Fibroblast of lung (primary cell): ENCODE measurements at places on chromosomes 1 and 21. TPM values are rescaled to one million over a fixed set of nuclear protein-coding genes. Genes with fewer than 3 reads are reported as not detected.
A peak's percentile ranks its signal among the peaks of the same experiment; 100 is the strongest.

GRCh38 chr1:17867470-17867869 is 112.3 kb downstream of the ACTL8 start:
- no peaks in the 10 kb centered on the region for H3K27me3 ChIP-seq
- peaks cover 10% of the 10 kb centered on the region for H3K4me1 ChIP-seq
- H3K27ac ChIP-seq = no peak overlapping the region
- H3K4me3 ChIP-seq = no peak overlapping the region
- DNase-seq = no peak

DNA sequence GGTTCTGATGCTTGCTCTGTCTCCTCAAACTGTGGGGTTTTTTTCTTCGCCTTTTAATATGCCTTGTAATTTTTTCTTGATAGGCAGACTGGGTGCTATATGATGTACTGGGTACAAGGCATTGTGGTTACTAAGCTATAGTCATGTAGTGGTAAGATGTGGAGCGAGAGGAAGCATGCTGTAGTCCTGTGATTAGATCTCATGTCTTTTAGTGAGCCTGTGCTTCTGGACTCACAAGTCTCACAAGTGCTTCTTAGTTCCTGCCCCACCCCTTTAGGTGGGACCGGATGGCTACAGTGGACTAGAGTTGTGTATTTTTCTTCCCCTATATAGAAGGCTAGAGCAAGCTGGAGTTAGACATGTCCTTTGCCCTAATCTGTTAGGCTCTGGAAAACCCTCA is 178.7 kb downstream of the DNM3 start:
- H3K27ac ChIP-seq = no peak overlapping the region
- H3K4me1 ChIP-seq = no peaks in the 10 kb centered on the region
- no peak for DNase-seq
- no peaks in the 10 kb centered on the region for H3K27me3 ChIP-seq
- no peak overlapping the region for H3K4me3 ChIP-seq

GRCh38 chr1:87265786-87266185 is 62.9 kb upstream of the LMO4 start:
- no peak overlapping the region for H3K27ac ChIP-seq
- H3K4me3 ChIP-seq = no peak overlapping the region
- DNase-seq = no peak
- H3K27me3 ChIP-seq = no peaks in the 10 kb centered on the region
- no peaks in the 10 kb centered on the region for H3K36me3 ChIP-seq
- no peaks in the 10 kb centered on the region for H3K4me1 ChIP-seq

- no peak overlapping the region for H3K27ac ChIP-seq
- no peaks in the 10 kb centered on the region for H3K36me3 ChIP-seq
- H3K4me1 ChIP-seq = no peaks in the 10 kb centered on the region
- DNase-seq = no peak
- no peaks in the 10 kb centered on the region for H3K27me3 ChIP-seq
These were observed 124.5 kb downstream of the IGSF21 start for GRCh38 chr1:18232052-18232451.

DNA sequence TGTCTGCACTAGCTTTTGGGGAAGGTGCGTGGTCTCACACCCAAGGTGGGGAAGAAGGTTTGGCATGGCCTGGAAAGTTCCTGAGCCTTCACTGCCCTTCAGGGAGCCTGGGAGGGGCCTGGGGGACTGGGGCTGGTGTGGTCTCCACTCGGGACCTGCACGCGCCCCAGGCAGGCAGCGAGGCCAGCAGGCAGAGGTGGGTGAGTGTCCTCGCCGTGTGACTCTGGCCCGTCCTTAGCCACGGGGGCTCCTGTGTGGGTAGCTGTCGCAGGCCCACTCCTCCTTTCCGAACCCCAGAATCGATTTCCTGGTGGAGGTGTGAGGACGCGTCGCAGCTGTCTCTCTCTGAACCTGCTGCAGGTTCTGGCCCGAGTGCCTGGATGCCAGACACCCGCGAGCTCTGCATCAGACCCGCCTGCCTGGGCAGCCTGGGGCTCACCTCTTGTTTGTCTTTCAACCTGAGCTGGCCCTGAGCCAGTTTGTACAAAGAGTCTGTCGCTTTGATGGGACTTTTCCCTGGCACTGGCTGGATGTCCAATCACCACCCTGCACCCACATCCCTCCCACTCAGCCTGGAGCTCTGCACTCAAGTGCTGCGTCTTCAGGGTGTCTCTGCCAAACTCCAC is 36.0 kb upstream of the SLC19A1 start:
- no peaks in the 10 kb centered on the region for H3K4me1 ChIP-seq
- no peaks in the 10 kb centered on the region for H3K36me3 ChIP-seq
- no peaks in the 10 kb centered on the region for H3K27me3 ChIP-seq
- H3K4me3 ChIP-seq = no peak overlapping the region
- no peak for DNase-seq
- no peak overlapping the region for H3K27ac ChIP-seq

- peaks cover 8% of the 10 kb centered on the region for H3K4me1 ChIP-seq
- peak overlapping the region; percentile 81 for H3K4me3 ChIP-seq
- H3K36me3 ChIP-seq = peaks cover 7% of the 10 kb centered on the region
- H3K27ac ChIP-seq = peak overlapping the region; percentile 88
- H3K27me3 ChIP-seq = no peaks in the 10 kb centered on the region
These were observed 52.4 kb upstream of the H6PD start for GRCh38 chr1:9181990-9182783.

- no peaks in the 10 kb centered on the region for H3K4me1 ChIP-seq
- H3K27ac ChIP-seq = no peak overlapping the region
These were observed 24.8 kb downstream of the GRIK3 start for GRCh38 chr1:37009521-37009920.

- H3K4me3 ChIP-seq = no peak overlapping the region
- no peaks in the 10 kb centered on the region for H3K27me3 ChIP-seq
- H3K36me3 ChIP-seq = peaks cover 2% of the 10 kb centered on the region
- H3K4me1 ChIP-seq = peaks cover 21% of the 10 kb centered on the region
These were observed 5.8 kb downstream of the SDC3 start for GRCh38 chr1:30902593-30903290.

DNA sequence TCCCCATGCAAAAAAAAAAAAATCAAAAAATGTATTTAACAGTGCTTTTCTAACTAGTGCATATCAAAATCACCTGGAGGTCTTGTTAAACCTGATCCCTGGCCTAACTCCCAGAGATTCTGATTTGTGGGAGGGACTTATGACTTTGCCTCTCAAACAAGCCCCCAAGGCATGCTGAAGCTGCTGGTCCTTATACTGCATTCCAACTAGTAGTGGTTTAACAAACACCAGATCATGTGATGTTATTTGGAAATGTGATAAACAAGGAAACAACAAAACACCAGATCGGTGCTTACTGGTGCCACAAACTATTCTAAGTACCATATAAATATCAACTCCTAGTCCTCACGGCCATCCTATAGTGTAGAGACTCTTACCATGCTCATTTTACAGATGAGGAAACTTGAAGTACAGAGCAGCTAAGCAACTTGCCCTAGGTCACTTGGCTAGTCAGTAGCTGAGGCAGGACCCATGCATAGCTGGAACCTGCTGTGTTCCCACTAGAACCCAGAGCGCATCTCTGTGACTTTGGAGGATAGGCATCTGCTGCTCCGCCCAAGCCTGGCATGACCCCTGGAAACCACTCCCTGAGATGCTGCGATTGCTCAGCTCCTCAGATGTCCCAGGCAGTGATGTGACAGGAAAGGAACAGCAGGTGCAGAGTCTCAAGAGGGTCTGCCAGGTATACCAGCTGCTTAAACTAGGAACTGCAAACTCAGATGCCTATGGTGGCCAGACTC is 38.1 kb downstream of the SOX13 start:
- H3K27ac ChIP-seq = no peak overlapping the region
- no peaks in the 10 kb centered on the region for H3K4me1 ChIP-seq
- no peak overlapping the region for H3K4me3 ChIP-seq
- H3K36me3 ChIP-seq = no peaks in the 10 kb centered on the region

GRCh38 chr1:38153778-38154470 is 107.3 kb upstream of the POU3F1 start:
- no peak overlapping the region for H3K4me3 ChIP-seq
- no peaks in the 10 kb centered on the region for H3K4me1 ChIP-seq
- DNase-seq = no peak
- H3K27ac ChIP-seq = no peak overlapping the region
- H3K36me3 ChIP-seq = no peaks in the 10 kb centered on the region

Gene DUSP23
- total RNA-seq = 11.6 and 21.6 TPM in 2 replicates

Gene KCNH1
- 0.17 and 0.26 TPM in 2 replicates for total RNA-seq

Gene ROR1
- total RNA-seq = 10.8 and 16.5 TPM in 2 replicates

Gene FMN2
- total RNA-seq = 1.5 and 13.7 TPM in 2 replicates

Gene SYPL2
- 0.26 and 1.7 TPM in 2 replicates for total RNA-seq

Gene GPR25
- total RNA-seq = not detected in 2 replicates
